ENCODE measurements at places on chromosomes 7 and 10.
A peak's percentile ranks its signal among the peaks of the same experiment; 100 is the strongest.

DNA sequence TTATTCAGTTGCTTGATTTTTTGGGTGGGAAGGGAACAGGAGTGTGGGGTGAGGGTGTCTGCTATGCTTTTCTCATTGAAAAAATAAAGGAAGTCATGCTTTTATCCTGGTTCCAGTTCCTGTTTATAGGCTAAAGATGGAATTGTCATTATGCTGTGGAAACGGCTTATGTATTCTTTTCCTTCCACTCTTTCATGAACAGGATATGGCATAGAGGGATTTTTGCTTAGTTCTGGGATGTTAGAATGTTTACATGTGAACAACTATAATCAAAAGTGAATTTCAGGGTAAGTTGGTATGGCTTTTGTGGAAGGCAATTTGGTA lies 35.9 kb upstream of the PTPN12 start:
- no peak for DNase-seq

DNA sequence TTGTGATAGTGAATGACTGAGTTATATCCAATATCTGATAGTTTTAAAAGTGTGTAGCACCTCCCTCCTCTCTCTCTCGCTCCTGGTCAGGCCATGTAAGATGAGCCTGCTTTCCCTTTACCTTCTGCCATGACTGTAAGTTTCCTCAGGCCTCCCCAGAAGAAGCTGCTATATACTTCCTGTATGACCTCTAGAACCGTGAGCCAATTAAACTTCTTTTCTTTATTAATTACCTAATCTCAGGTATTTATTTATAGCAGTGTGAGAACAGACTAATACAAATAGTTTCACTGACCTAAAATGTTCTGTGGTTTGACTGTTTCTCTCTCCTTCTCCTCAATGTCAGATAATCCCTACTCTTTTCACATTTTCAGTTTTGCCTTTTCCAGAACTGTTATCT lies 321.3 kb upstream of the MBL2 start:
- DNase-seq, result no peak

DNA sequence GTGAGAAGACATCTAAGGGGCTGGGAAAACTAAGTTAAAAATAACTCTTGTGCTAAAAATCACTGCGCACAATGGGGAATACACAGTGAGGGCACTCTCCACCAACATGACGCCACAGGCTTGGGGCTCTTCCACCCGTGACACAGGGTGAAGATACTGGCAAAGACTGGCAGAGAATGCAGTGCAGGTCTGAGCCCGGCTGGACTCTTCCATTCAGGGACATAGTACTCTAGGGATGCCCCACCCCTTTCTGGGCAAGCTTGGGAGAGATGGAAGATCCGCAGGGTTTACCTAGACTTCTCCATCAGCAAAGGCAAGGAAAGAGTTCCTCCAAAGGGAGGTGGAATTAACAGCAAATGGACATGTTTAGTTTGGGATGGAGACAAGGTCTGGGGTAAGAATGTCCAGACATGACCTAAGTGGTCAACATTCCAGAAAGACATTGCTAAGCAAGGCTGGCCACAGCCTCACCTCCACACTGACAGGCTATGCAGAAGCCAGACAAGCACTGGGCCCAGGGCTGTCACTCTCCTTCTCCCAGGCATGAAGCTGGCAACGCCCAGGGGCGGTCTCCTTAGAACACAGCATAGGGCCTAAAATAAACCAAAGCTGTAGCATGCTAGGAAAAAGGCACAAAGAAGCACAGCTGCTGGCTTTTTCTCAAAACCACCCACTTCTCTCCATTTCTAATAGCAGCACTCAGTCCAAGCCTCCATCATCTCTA lies 28.1 kb downstream of the XPNPEP1 start:
- DNase-seq, result peak; percentile 26

DNA sequence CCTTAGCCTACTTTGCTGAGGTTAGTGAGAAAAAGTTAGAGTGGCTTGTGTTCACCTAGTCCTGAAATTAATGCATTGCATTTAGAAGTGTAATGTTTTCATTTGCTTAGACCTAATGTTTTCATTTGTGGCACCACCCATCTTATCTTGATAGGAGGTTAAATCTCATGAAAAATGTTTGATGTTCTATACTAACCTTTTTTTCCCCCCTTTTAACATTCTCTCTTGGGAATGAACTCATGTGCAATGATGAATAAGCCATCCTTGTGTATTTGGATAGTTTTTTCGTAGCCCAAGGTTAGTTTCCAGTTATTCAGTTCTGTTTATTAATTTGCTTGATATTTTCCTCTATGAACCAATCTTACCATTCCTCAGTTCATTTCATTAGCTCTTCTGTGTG lies 2.8 kb downstream of the FHIP2A start:
- peak; percentile 7 for DNase-seq

DNA sequence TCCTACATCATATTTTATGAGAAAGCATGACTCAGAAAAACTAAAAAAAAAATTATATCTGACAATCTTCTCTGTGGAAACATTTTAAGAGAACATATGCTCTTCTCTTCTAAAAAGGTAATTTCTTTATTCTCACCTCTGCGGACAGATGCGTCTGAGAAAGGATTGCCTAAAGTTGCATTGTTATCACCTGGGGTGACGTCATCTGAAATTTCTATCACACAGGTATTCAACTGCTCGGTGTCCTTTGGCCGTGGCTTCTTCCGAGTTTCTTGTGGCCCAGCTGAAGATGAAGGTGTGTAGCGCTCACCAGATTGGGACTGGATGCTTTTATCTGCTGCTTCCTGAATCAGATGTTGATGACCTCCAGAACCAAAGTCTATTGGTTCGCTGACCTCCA lies 14.3 kb upstream of the GATAD1 start:
- DNase-seq, result no peak

DNA sequence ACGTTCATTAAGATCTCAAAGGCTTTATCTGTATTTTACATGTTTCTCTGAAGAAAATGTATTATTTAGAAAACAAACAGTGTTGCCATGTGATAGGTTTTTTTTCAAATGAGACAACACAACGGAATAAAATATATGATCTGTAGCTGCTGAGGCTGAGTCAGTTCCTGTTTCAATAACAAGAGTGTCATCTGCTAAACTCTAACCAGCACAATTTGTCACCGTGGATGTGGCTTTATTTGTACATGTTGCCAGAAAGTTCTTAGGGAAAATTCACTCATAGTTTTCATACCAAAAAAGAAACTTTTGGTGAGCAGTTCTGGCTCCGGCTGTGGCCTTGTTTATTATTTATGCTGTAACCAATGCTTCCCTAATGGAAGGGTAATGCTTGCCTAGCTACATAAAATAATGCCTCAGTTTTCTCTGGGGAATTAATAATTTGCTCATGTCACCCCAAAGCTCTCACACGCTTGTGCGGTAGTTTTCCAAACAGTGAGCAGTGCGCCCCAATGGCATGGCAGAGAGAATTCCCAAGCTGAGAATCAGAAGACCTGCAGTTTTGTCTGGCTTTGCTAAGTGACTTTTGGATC lies 20.3 kb upstream of the KLF6 start:
- DNase-seq, result peak; percentile 75

- no peak for DNase-seq
Observed at GRCh38 chr10:27914888-27915287, 84.0 kb downstream of the ODAD2 start.

GRCh38 chr10:111998728-111999127 lies 184.8 kb downstream of the GPAM start:
- DNase-seq, result no peak

DNA sequence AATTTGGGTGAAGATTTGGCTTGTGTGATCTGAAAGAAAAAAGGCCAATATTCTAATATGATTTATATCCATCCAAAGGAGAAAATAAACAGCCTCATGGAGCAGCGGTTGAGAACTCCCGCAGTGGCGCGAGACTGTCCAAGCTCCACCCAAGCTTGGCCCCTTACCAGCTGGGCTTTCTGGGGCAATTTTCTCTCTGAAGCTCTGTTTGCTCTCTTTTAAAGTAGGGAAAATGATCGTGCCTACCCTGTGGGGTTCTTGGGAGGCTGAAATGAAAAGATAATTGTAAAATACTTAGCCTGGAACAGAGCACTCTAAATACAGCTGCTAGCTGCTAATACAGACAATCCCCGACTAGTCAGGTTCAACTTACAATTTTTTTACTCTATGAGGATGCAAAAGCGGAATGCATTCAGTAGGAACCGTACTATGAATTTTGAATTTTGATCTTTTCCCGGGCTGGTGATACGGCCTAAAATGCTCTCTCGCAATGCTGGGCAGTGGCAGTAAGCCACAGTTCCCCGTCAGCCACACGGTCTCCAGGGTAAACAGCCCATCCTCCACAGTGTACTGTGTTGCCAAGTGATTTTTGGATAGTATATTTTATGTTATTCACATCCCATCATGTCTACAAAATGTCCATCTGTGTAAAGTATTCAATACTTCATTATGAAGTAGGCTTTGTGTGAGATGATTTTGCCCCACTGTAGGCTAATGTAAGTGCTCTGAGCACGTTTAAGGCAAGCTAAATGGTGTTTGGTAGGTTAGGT lies 137.7 kb downstream of the CHN2 start:
- DNase-seq, result no peak

DNA sequence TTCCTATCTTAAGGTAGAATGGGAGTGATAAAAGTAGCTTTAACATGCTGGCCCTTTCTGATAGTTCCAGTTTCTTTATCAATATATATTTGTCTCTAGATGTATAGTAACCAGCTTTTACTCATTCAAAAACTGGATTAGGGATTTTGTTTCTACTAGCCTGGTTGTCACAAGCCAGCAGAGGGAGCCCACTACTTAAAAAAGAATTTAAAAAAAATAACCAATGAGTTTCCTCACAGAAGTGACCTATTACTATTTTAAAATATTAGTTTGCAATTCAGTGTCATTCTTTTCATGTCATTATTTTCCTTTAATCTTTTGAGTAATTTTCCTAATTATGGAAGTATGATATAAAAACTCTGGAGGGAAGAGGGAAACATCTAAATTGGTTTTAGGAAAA lies 142.1 kb downstream of the PHTF2 start:
- DNase-seq, result peak; percentile 29

GRCh38 chr10:113569576-113569975 lies 16.7 kb downstream of the HABP2 start:
- no peak for DNase-seq

GRCh38 chr7:42350801-42351200 lies 113.8 kb upstream of the GLI3 start:
- peak; percentile 85 for DNase-seq

DNA sequence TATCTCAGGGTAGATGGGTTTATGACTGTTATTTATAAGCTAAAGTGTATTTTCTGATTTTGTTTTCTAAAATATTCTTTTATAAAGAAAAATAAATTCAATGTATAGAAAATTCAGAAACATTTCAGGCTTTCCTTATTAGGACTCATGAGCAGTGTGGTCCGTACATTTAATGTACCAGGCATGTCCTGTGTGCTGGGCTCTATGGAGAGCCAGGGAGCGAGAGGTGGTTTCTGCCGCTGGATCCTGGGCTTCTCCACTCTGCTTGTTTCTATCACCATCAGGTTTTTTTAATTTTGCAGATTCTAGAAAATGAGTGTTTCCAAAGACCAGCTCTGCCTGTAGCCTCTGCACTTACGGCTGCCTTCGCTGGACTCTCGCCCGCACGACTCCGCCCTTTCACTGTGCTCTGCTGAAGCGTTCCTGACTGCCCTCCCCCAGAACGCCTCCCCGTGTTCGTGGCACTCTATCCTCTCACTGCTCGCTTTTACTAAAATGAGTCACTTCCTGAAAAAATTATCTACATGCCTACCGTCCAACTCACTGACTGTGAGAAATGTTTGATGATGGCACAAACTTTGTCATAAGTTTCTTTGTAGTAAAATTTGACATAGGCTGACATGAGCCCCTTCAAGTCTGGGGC lies 188.5 kb downstream of the ZMYND11 start:
- peak; percentile 96 for DNase-seq

- no peak for DNase-seq
Observed at GRCh38 chr10:7593063-7593462, 73.7 kb downstream of the ITIH5 start.

GRCh38 chr10:103923502-103923901 lies 5.5 kb upstream of the STN1 start:
- no peak for DNase-seq

GRCh38 chr7:31082017-31082416 lies 29.9 kb downstream of the ADCYAP1R1 start:
- no peak for DNase-seq
